ENCODE measurements at places on chromosomes 7 and 10.

- DNase-seq: peak; percentile 58
Measured at GRCh38 chr7:25389489-25390106, 161.3 kb upstream of the NPVF start.

- no peak for DNase-seq
Measured at GRCh38 chr7:16559497-16560179, 33.0 kb downstream of the LRRC72 start.

GRCh38 chr10:62769574-62770242, 34.8 kb upstream of the ADO start:
- DNase-seq: peak; percentile 5

DNA sequence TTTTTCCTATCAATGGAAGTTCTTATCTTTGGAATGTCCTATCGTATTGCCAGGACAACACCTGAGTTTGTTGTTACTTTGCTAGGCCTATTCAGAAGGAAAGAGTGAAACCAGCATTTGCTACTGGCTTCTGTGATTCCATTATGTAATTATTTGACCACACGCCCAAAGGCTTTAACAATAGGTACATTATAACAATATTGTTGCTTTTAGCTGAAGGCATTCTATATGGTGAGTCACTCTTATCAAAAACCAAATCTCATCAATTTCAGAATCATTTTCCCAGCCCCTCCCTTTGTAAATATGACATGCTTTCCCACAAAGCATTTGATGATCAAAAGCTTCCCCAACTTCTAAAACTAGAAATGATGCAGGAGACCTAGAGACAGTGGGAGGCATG, 294.4 kb upstream of the NEBL start:
- peak; percentile 78 for DNase-seq

DNA sequence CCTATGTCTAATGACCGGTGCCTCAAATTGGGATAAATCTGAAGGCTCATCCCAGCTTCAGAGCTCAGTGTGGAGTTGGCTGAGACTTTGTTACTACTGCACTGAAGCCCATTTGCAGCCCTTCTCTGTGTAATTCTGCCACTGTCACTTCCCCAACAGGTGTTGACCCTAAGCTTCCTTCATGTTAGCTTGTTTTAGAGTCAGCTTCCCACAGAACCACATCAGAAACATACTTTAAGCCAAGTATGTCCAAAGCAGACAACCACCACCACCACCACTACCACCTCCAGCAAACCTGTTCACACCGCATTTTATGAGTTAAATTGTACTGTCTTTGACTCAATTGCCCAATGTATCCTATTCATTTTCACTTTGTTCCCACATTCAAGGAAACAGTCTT, 25.2 kb upstream of the GNAT3 start:
- no peak for DNase-seq

GRCh38 chr7:143494622-143495021, 16.9 kb downstream of the TAS2R41 start:
- peak; percentile 37 for DNase-seq

DNA sequence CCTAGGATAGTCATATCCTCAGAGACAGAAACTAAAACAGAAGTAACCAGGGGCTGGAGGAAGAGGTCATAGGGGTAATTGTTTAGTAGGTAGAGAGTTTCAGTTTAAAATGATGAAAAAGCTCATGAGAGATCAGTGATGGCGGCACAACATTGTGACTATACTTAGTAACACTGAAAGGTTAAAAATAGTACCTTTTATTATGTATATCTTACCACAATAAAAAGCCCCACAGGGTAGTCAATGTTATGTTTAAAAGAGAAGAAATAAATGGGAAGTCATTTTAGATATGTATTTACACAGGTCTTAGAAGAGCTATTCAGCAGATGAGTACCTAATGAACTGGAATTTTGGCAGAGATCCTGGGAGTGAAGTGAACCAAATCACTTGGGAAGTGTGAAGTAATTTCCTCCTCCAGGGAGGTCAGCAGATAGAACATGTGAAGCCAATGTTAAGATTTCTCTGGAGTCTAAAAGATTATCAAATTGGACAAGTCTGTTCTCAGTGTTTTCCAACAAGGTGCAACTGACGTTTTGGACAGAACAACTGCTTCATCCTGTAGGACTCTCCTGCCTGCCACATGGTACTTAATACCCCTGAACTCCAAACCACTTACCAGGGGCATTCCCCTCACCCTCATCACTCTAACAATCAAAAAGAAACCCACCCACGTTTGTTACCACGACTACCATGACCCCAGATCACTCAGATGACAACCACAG, 6.4 kb downstream of the CDCA7L start:
- DNase-seq: no peak

DNA sequence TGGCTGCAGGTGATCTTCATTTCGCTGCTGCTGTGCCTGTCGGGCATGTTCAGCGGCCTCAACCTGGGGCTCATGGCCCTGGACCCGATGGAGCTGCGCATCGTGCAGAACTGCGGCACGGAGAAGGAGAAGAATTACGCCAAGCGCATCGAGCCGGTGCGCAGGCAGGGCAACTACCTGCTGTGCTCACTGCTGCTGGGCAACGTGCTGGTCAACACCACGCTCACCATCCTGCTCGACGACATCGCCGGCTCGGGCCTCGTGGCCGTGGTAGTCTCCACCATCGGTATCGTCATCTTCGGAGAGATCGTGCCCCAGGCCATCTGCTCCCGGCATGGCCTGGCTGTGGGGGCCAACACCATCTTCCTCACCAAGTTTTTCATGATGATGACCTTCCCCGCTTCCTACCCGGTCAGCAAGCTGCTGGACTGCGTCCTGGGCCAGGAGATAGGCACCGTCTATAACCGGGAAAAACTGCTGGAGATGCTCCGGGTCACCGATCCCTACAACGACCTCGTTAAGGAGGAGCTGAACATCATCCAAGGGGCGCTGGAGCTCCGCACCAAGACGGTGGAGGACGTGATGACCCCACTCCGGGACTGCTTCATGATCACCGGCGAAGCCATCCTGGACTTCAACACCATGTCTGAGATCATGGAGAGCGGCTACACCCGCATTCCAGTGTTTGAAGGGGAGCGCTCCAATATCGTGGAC, 1.3 kb downstream of the CNNM2 start:
- peak; percentile 35 for DNase-seq

- no peak for DNase-seq
Measured at GRCh38 chr10:128694851-128695725, 568.9 kb upstream of the MKI67 start.

GRCh38 chr10:117241541-117242462, 888 bp downstream of the SLC18A2 start:
- peak; percentile 8 for DNase-seq

DNA sequence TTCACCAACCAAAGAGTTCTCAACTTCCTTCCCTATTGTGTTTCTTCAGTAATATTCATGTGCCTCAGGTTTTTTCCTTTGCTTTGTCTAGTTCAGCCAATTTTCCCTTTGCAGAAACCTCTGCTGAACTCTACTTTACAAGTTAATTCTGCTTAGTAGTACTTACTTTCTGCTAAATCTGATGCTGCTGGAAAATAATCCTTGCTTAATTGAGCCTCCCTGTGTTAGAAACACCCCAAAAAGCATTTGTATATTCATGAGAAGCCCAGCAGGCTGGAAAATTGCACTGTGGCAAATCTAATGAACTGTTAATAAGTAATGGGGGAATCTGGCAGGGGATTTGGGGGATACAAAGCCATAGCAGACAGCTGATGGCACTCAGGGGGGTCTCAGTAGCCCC, 78.5 kb downstream of the CDCA7L start:
- no peak for DNase-seq

GRCh38 chr10:35570397-35570796, 34.7 kb upstream of the GJD4 start:
- DNase-seq: no peak

DNA sequence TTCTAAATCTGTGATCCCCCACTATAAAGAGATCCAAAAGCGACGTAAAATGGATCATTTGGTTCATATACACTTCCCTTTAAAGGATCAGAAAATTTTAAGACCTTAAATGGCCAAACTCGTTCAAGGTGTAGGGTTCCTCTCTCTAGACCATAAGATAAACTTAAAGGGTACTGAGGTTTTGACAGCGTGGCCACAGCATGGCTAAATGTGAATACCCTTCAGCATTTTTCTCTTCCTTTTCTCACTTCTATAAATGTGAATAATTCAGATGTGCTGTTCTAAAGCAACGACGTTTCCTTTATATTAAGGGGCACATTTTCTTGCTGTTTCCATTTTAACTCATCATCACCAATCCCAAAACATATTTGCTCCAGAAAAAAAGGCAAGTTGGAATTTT, 5.2 kb downstream of the ZCWPW1 start:
- DNase-seq: no peak

DNA sequence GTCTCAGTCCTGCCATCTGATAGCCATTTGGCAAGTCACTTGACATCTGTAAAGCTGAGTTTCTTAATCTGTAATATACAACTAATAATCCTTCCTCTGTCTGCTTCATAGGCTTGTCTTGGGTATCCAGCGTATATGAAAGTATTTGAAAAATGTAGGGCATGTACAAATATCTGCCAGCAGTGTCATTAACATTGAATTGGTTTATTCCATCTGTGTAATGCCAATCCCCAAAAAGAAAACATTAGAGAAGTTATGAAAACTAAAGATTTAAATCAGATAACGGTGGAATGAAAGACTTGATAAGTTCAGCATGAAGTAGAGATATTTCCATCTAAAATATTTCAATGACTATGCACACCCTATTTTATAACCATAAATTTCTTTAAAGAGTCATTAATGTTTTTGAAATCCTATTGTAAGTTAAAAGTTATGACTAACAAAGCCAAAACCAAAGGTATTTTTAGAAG, 9.8 kb upstream of the RTKN2 start:
- DNase-seq: no peak

DNA sequence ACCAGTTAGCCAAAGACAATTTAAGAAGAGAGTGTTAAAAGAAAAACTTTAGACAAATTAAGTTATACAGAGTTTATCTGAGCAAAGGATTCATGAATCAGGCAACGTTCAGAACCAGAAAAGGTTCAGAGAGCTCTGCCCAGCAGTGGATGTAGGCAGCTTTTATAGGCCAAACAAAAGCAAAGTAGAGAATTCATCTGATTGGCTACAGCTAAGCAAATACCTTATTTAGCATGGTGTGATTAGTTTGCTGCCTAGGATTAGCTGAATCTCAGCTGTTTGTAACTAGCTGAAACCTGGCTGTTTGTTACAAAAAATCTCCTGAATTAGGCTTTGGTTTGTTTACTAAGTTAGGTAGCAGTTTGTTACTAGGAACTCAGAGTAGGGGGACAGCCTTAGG, 66.0 kb downstream of the SLC25A40 start:
- DNase-seq: no peak

DNA sequence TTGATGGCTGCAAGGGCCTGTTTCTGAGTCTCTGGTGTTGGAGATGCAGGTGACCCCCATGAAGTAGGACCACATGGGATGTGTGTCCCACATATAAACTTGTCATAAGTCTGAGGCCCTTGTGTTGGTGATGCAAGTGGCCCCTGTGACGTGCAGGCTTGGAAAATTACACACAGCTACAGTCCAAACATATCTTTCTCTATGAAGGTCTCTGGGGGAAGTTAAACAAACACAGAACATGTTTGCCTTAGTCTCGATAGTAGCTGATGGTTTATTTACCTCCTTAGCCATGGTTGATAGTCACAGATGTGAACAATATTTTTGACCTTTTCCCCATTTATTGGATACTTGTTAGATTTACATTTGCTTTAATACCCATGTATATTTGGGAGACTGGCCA, 64.7 kb downstream of the ADCY1 start:
- DNase-seq: no peak

DNA sequence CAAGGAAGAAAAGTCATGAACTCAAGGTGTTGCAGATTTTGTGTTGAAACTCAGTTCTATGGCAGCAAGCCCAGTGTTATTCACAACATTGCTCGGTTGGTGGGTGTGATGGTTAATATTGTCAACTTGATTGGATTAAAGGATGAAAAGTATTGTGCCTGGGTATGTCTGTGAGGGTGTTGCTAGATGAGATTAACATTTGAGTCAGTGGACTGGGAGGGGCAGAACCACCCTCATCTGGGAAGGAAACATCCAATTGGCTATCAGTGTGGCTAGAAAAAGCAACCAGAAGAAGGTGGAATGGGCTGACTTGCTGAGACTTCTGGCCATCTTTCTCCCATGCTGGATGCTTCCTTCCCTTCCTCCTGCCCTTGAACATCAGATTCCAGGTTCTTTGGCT, 353.2 kb downstream of the ADRA2A start:
- DNase-seq: no peak

- DNase-seq: no peak
Measured at GRCh38 chr7:87567052-87567451, 33.6 kb downstream of the ABCB1 start.

- DNase-seq: no peak
Measured at GRCh38 chr7:157687845-157688532, 351.2 kb downstream of the DNAJB6 start.

DNA sequence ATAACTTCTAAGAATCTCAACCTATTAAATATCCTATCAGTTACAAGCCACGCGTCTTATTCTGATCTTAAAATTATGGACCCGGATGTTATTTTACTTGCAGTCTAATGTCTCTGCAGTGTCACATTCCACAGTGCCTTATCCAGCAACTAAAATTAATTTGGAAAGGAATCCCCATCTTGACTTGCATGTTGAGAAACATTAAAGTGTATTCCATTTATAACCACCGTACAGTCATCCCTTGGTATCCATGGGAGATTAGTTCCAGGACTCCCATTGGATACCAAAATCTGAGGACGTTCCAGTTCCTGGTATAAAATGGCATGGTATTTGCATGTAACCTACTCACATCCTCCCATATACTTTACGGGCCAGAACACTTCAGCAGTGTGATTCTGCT, 194.7 kb downstream of the ARHGAP21 start:
- DNase-seq: no peak

- no peak for DNase-seq
Measured at GRCh38 chr7:73622909-73623797, 1.2 kb downstream of the MLXIPL start.

DNA sequence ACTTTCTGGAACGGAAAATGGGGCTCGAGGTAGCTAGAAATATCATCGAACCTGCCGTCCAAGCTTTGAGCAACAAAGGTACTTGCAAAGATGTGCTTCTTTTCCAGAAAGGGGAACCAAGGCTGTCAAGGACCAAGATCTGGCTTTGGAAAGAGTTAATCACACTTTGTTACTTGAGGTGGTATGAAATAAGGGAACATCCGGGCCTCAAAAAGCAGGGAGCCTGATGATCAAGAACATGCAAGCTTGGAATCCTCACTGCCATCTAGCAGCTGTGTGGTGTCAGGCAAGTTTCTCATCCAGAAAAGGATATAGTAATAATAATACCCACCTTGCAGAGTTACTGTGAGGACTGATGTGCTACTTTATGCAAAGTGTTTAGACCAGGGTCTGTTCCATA, 329.5 kb downstream of the GRID1 start:
- DNase-seq: no peak

GRCh38 chr10:49827297-49827696, 65.2 kb upstream of the OGDHL start:
- DNase-seq: no peak

DNA sequence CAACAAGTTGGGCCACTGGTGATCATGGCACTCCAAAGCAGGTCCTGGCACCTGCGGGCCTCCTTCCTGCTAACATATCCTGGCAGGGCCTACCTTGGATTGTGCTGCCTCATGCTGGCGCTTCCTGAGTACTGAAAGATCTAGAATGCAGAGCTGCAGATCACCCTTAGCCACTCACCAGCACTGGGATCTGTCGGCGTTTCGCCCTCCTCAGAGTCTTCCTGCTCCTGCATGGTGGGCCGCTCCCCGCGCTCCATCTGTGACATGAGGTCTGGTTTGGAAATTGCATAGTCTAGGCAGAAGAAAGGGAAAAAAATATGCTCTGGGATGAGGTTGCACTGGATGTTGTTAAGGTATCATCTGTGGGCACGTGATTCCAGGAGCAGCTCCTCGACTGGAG, 10.0 kb downstream of the ZNF777 start:
- DNase-seq: no peak

GRCh38 chr7:387132-388022, 97.4 kb downstream of the FOXL3 start:
- DNase-seq: no peak
